Activated gamma-delta T cell treated with anti-CD3 and anti-CD28 coated beads, Interleukin-2, amount 50 U/mL, for 16 hours (primary cell): ENCODE measurements at places on chromosomes 1 and 21.

DNA sequence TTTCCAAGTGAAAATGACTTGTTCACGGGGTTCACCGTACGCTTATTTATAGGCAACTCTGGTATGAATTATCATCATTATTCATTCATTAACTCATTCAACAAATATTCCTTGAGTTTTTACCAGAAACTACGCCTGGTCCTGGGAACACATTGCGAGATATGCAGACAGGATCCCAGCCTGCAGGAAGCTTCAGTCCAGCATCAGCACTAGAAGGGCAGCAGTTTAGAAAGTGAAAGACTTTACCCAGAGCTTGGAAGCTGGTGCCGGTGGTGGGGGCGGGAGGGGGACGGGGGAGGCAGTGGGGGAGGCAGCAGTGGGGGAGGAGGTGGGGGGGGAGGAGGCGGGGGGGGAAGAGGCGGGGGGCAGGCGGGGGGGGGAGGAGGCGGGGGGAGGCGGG, 55.9 kb downstream of the SETD4 start:
- no peak for DNase-seq

GRCh38 chr21:20545454-20545853, 452.8 kb upstream of the NCAM2 start:
- no peak for DNase-seq

GRCh38 chr1:235979716-235980333, 85.1 kb downstream of the NID1 start:
- no peak for DNase-seq

DNA sequence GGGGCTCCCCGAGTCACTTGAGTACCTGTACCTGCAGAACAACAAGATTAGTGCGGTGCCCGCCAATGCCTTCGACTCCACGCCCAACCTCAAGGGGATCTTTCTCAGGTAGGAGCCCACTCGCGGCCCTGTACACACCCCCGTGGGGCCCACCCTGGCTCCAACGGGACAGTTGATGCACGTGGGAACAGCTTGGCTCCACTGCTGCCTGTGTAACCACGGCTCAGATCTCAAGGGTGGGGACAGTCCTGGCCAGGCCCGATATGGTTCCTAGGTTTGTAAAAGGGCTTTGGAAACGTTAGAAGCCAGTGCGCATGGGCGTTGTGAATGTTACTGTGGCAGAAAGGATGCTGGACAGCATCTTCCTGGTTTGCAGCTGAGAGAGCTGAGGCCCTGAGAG, 18.8 kb downstream of the PODN start:
- DNase-seq, result no peak

GRCh38 chr1:16152481-16153087, 3.3 kb downstream of the EPHA2 start:
- DNase-seq, result no peak

GRCh38 chr1:58785442-58786058, 1.7 kb upstream of the JUN start:
- DNase-seq, result peak; percentile 16

GRCh38 chr1:119879510-119880434, 16.5 kb downstream of the ADAM30 start:
- no peak for DNase-seq

- no peak for DNase-seq
Observed at GRCh38 chr1:234875953-234876855, 252.4 kb downstream of the TOMM20 start.

GRCh38 chr1:2933431-2934155, 87.7 kb upstream of the ACTRT2 start:
- DNase-seq, result no peak

DNA sequence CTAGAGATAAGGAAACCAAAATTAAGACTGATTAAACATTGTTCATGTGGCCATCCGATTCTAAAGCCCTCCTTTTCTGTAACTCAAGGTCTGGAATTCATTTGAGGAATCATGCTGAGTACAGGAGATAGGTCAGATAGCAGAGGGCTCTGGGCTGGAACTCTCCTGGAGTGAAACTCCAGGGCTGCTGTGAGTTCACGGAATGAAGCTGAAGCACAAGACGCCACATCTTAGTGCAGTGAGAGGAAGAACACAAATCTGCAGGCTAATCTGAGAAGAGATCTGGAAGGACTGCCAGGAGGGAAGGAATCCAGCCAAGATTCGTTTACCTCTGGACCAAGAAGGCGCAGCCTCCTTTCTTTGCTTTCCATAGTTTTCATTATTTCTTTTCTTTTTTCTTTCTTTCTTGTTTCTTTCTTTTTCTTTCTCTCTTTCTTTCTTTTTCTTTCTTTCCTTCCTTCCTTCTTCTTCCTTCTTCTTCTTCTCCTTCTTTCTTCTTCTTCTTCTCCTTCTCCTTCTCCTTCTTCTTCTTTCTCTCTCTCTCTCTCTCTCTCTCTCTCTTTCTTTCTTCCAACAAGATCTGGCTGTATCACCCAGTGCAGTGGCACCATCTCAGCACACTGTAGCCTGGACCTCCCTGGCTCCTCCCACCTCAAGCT, 74.8 kb upstream of the ATP1B1 start:
- no peak for DNase-seq

DNA sequence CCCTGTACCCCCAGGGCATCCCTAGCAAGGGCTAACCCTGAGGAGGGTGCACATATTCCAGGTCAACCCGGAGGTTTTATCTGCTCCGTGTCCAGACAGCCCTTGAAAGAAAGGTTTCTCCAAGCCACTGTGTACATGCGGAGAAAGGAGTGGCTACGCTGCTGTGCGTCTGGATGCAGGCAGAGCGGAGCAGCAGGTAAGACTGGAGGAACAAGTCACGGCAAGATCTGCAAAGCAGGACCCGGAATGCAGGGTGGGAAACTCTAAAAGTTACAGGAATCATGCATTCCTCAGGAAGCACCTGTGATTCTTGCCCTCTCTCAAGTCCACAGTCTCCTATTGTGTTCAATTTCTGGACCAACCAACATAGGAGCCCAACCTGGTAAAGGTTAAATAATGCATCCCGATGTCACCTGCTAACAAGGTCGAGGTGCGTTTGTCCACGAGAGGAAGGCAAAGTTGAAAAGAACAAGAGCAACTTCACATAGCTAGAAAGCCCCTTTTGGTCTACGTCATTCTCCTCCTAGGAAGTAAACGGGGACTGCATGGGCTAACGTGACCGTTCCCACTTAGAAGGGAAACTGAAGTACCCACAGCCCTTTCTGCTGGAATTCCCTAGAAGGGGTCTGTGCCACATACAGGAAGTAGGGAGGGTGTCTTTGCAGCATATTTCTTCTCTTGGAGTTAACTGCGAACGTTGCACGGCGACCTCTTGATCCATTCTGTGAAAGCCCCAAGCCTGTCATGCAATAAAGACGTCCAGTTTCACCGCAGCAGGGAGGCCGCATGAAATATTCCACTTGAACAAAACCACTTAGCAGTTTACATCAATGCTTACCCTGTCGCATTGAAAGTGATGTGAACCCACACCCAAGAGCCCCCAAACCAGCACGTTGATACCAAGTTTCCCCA, 5.8 kb downstream of the TIAM1 start:
- DNase-seq, result no peak

GRCh38 chr1:2809656-2810055, 8.2 kb upstream of the TTC34 start:
- no peak for DNase-seq

DNA sequence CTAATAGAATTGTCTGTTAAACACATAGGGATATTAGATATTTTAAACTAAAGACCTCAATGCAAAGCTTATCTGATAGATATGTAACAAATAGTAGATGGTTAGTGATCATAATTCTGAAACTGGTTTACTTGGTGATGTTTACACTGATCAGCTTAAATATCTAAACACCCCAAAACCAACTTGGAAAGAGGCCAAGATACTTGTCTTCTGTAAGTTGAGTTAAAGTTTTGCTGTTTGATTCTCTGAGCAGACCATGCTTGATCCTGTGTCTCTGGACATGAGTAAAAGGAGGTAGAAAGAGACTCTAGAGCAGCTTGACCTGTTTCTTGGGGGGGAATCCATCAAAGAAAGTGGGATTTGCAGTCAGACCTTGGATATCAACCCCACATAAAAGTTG, 107.5 kb downstream of the NEK7 start:
- no peak for DNase-seq

GRCh38 chr1:85144351-85144750, 56.5 kb downstream of the SYDE2 start:
- DNase-seq, result no peak

DNA sequence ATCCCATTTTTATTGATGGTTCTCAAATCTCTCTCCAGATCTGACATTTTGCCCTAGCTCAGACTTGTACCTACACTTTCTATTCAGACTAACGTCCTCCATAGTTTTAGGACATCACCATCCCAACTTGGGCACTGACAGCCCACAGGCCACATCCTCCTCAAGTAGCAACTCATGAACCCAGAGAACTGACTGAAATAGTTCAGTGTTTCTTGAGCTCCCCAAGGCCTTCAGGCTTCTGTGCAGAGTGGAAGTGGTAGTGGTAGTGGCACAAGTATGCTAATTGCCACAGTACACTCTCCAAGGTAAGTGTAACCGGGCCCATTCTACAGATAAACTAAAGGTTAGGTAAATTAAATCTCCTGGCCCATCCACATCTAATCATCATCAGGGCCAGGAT, 112.6 kb downstream of the SLC45A1 start:
- no peak for DNase-seq

- DNase-seq, result no peak
Observed at GRCh38 chr21:19900149-19900548, 1098.1 kb upstream of the NCAM2 start.

GRCh38 chr1:63041660-63042059, 257.7 kb downstream of the ATG4C start:
- DNase-seq, result no peak

DNA sequence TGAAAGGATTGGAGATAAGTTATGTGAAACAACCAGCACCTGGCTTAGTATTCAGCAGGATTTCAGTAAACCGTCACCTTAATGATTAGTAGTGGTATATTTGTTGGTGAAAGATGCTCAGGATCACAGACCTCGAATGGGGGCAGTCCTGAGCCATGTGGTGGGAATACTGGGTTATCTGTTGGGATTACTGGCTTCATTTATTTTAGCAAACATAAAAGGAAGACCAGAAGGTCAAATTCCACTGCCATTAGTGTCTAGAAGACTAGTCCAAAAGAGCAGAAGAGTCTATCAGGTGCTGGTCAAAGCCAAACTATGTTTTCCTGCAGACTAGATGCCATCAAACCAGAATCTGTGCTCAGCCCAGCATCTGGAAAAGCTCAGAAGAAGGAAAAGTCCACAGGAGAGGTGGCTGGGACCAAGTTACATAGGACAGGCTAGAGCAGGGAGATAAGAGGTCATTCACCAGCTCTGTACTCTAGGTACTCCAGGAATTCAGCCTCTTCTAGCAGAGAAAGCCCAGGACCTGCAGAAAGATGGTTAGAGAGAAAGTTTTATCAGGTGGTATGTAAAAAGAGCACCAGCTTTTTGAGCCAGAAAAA, 343.4 kb downstream of the PLPP3 start:
- no peak for DNase-seq

DNA sequence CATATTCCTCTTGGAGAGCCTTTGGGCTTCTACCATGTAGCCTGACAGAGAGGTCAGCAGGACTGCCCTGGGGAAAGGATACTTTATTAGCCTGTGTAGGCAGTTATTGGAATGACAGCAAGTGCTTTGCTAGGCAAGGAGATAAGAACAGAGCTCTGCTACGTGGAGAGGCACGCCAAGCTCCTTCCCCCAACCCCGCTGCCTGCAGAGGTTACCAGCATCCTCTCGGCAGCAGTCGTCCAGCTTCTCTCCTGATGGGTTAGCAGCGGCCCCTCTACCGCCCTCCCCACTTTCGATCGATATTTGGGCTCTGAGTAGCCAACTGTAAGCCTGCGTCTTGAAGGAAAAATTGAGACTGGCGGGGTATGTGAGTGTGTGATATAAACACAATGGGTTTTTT, 122.3 kb downstream of the DHRS3 start:
- no peak for DNase-seq

DNA sequence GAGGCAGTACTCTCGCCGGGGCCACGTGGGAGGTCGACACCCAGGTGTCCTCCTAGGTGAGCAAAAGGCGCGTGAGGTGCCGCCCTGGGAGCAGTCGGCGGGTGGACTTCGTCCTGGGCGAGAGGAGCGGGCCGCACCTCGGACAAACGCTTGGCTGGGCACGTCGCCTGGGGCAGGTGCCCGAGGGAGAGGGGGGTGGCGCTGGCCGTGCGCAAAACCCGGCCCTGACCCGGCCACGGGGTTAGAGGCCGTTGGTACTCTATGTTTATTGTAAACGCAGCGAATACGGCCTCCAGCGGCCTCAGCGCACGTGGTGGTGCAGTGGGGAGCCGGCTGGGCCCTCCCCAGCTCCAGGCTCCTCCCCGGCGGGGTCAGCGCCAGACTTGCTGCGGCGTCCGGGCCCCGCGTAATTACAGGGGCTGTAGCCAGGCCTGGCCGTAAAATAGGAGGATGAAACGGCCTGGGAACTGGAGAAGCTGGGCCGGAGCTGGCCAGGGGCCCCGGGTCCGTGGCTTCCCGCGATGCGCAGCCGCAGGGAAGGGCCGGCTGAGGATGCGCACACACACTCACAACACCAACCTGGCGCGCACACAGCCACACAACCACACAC, 1.6 kb upstream of the EFNA1 start:
- no peak for DNase-seq

DNA sequence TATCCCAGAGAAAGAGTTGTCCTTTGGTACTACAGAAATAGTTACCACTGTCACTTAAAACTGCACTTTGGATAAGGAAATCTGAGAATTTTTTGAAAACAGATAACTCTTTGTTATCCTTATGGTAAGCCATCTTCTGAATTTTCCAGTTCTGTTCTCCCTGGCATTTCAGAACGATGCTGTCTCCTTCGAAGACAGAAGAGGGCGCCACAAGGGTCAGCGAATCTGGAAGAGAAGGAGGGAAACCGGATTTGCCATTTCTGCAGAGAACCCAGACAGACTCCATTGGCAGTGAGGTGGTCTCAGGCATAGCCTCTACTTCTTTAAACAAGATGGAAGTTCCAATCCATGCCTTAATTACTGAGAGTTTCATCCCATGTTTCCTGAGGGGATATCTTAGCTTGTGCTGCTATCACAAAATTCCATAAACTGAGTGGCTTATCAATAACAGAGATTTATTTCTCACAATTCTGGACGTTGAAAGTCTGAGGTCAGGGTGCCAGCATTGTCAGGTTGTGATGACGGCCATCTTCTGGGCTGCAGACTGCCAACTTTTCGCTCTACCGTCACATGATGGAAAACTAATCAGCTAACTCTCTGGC, 6.4 kb downstream of the FCRL2 start:
- no peak for DNase-seq

GRCh38 chr21:36981977-36982700, 15.7 kb upstream of the HLCS start:
- no peak for DNase-seq

DNA sequence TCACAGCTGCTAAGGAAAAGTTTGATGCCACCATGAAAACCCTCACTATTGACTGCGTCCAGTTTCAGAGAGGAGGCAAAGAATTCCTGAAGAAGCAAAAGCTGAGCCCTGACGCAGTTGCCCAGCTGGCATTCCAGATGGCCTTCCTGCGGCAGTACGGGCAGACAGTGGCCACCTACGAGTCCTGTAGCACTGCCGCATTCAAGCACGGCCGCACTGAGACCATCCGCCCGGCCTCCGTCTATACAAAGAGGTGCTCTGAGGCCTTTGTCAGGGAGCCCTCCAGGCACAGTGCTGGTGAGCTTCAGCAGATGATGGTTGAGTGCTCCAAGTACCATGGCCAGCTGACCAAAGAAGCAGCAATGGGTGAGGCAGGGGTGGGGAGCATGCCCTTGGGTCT, 9.5 kb downstream of the CZIB start:
- no peak for DNase-seq

- no peak for DNase-seq
Observed at GRCh38 chr1:162357681-162358266, 18.9 kb downstream of the SPATA46 start.
